Liver (tissue), 10 donors: ENCODE measurements at places on chromosomes 16 and 17. TPM values are rescaled to one million over a fixed set of nuclear protein-coding genes. Genes with fewer than 3 reads are reported as not detected.

- DNase-seq: no peak
Measured at GRCh38 chr17:73733517-73733916, 89.3 kb upstream of the SDK2 start.

DNA sequence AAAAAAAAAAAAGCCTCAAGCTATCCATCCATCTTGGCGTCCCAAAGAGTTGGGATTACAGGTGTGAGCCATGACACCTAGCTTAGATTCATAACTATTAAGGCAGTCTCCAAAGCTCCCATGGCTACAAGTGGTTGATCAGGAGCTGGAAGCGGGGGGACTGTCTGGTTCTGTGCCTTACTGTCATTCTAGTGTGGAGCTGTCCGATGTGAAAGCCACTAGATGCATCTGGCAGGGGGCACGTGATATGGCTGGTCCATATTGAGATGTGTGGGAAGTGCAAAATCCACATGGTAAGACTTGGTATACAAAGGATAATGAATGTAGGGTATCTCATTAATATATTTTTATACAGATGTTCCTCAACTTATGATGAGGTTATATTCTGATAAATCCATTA, 38.7 kb downstream of the KPNA2 start:
- DNase-seq: no peak

DNA sequence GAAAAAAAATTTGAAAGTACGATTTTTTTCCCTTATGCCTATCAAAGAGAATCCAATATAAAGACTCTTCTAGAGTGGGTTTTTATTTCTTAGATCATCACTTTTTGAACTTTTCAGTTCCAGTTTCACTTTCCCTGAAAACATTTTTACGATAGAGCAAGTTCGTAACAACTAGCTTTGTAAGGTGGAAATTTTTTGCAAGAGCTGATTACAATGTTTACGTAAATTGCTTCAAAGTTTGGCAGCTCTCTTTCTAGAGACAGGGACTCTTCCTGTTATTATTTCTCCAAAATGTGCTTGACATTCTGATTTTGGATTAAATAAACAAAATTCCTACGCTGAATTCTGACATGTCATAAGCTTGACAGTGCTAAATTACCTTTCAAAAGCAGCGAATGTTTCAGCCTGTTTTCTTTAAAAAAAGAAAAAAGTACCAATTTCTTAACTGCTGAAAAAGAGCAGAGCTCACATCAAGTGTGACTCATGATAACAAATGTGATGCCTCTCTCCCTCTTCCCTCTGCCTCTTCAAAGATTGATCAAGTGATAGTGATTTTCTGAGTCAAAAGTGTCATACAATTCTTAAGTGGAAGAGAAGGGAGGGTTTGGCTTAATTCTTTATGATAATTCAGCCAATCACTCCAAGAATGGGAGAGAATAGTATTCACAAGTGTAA, 175.2 kb downstream of the KCNJ2 start:
- no peak for DNase-seq

DNA sequence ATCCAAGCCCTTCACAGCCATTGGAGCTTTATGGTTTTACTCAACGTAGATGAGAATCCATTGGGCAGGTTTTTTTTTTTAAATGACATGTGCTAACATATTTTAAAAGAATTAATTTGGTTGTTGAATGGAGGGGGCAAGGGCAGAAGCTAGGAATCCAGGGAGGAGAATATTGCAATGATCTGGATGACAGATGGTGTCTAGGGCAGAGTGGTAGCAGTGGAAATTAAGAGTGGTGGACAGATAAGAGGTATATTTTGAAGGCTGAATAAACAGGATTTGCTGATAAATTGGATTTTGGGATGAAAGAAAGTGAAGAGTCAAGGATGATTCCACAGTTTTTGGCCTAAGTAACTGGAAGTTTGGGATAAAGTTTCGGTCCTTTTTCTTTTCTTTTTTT, 54.8 kb upstream of the DHX40 start:
- DNase-seq: no peak

Gene ZSCAN10
- total RNA-seq: not detected

DNA sequence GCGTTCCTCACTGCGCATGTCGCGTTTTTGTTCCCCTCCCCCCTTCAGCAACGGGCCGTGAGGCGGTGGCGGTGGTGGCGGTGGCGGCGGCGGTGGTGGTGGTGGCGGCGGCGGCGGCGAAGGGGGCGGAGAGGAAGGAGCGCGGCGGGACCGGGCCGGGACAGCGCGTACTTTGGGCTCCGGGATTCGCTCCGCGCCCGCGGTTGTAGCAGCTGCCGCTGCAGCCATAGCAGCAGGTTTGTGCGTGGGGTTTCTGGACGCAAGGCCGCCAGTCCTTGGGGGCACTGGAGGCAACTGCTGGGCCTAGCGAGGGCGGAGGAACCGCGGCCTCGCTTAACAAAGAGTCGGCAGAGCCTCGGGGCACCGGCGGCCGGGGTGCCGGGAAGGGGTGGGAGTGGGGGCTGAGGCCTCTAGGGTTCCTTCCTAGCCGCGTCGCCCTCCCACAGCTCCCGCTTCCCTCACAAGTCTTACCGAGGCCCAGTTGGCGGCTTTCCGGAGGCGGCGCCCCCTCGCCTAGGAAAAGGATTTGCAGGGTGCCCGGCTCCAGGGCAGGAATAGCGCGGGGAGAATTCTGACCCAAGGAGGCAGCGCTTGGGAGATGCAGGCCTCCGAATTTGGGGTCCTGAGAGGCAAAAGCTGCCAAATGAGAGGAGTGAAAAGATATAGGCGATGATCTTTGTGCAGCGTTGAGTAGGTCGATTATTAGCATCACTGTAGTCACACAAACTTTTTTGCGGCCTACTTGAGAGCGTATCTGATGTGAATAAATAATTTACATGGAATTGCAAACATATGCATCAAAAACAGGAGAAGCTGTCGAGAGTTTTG, at the start of gene DDX42:
TSS of gene DDX42 (plus strand) at position 30 of the 828 bp plus-strand sequence. CDS start 12,880 bp downstream, outside the sequence.
- DNase-seq: peak; percentile 94

DNA sequence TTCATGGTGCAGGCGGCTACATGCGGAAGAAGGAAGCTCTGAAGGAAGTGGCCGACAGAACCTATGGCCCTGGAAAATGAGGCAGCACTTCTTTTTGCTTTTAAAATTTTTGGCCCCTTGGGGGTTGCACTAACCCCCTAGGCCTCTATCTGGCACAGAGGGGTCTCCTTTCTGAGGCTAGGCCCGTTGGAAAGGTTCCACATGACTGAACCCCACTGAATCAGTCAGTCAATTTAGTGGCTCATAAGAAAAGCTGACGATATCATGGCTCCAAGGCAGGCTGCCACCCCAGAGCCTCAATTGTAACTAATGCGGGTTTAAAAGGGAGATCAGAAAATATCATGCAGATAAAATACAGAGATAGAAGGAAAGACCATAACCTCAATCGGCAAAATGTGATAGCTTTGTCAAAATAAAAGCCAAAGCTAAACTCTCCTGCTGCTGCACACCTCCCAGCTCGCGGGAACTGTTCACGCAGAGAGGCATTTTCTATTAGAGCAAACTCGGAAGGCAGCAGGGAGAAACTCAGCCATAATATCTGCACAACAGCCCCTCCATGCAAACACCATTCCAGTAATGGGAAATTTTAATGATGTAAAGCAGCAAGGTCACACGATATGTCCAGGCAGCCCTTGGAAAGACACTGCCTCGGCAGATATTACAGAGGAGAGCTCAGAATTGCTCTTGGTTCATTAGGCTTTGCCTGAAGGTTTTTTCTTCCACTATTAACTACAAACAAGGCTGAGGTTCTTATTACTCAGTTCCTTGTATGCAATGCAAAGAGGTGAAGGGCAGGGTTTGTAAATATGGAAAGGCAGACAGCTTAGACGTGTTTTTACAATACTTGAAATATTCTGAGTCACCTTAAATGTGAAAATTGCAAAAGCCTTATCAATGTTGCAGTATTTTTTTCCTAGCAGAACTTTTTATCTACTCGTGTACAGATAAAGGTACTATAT, 200.4 kb upstream of the PMFBP1 start:
- no peak for DNase-seq

Gene PRAC1
- not detected for total RNA-seq

DNA sequence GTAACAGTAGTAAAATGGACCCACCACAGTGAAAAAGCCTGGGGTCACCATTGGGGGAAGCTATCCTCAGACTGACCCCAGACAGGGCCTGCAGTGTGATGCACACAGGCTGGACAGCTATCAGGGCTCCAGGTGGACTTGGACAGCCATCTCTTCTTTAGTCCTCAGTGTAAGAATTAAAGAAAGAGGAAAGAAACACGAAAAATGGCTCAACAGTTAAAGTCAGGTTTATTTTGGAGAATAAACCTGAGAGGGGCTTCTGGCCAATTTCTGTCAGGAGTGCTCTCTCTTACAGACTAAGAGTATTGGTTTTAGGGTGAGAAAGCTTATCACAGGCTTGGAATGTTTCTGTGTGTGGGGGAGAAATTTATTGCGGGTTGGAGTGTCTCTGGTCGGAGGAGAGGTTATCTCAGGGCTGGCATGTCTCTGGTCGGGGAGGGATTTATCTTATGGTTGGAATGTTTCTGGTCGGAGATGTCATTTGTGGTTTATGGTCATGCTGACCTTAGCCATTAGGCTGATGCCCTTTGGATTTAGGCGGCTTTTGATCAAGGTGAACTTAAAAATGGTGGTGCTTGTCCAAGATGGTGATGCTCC, 10.8 kb upstream of the B4GALNT2 start:
- DNase-seq: no peak

Gene KRT24
- total RNA-seq: not detected

GRCh38 chr17:4769628-4770027, 2.1 kb upstream of the TM4SF5 start:
- DNase-seq: no peak
